Stimulated activated CD8-positive, alpha-beta memory T cell treated with anti-CD3 and anti-CD28 coated beads, Interleukin-4, amount 100 ng/mL, for 1 hour (primary cell): ENCODE measurements at places on chromosomes 1 and 21.

DNA sequence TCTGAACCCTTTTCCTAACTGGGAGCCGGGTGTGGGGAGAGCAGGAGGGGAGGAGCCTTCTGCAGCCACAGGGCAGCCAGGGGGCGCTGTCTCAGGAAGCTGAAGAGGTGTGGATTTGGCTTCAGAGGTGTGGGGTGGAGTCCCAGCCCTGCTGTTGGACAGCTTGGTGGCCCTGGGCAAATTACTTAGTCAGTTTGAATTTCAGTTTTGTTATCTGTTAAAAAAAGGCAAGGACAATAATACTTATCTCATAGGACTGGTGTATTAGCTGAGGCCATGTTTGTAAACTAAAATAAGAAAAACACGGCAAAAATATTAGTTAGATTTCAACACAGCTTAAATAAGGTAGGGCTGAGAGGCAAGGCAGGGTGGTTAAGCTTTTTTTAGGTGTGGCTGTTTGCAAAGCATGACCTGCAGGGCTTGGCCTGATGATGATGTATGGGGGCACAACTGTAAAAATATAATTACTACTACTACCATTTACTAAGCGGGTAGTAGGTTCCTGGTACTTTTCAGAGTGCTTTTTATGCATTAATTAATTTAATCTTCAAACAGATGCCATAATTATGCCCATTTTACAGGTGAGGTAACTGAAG lies 111.8 kb downstream of the PLXNA2 start:
- peak; percentile 17 for DNase-seq

GRCh38 chr1:58597076-58597475 lies 20.0 kb upstream of the TACSTD2 start:
- DNase-seq: no peak

GRCh38 chr1:153928791-153929341 lies 6.1 kb upstream of the GATAD2B start:
- DNase-seq: no peak

GRCh38 chr1:69662321-69662720 lies 94.6 kb downstream of the LRRC7 start:
- DNase-seq: no peak

DNA sequence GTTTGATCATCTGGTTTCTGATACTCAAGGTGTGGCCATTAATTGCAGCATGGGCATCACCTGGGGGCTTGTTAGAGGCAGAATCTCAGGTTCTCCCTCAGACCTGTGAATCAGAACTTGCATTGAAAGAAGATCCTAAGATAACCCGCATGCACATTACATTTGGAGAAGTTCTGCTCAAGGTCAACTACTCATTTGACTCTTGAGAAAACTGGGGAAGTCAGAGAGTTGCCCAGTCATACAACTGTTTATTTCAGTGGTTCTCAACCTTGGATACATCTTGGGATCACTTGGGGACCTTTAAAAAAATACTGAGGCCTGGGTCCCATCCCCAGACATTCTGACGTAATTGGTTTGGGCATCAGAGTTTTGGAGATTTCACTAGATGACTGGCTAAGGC lies 30.5 kb downstream of the CAMTA1 start:
- DNase-seq: no peak

- DNase-seq: peak; percentile 38
These were observed 1.0 kb downstream of the ARID1A start for GRCh38 chr1:26696654-26697430.

- no peak for DNase-seq
These were observed 25.4 kb upstream of the SMIM12 start for GRCh38 chr1:34884961-34885360.

DNA sequence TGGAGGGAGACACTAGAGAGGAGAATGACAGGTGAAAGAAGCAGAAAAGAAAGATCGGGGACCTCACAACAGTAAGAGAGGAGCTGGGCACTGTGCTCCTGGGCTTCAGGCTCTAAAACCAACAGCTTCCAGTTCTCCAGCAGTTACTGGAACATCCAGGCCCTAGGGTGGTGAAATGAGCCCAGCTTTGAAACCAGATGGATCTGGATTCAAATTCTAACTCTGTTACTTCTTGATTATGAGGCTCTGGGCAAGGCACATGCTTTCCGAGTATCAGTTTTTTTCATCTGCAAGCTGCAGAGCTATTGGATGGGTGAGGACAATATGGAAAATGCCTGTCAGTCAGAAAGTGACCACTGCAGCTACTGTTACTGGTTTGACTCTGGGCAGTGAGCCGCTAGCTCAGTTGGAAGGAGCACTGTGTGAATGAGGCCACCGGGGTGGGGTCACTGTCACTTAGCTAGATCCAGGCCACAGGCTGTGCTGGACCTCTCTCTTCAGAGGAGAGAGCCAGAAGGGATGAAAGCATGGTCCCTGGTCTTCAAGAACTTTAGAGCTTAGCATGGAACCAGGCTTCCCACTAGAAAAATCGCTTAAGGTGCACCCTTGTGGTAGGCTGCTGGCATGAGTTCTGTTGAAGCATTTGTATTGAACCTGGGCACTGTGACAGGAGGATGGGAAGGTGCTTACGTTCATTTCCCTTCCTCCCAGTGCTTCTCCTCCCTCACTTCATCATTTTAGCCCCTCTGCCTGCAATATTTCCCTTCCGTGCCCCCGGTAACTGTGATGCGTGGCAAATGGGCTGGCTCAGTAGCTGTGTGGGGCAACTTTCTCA lies 12.2 kb downstream of the PLEKHO1 start:
- DNase-seq: no peak

DNA sequence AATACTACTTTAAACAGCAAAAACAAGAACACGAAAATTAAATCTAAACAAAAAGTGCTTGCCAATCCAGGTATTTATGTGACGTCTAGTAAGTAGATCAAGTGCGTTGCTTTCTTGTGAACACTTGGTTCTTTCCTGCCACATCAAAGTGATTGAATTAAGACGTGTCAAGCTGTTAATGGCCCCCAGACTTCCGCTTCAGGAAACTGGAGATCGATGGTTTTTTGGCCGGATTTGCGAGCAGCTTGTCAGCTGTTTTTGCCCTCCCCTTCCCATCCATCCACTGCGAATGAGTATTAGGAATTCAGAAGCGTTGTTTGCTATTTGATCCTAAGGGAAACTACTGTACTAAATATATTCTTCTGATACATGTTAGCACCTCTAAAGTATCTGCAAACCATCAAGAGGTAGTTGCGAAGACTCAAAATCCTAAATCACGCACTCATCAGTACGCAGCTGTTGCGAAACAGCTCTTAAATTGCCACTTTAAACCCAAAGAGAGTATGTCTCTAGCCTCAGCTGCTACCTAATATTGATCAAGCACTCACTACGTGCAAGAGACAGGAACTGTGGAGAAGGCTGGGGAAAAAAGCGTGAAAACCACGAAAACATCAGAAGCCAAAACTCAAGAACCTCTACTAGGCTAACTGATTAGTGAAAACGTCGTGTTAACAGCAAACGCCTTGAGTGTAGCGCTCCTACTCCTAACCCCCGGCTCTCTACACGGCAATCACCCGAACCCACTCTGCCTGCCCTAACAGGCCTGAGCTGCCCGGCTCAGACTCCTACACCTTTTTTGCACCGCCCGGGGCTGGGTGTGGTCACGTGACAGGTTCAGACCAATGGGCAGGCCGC lies 473 bp upstream of the BRDT start:
- DNase-seq: no peak

- no peak for DNase-seq
These were observed 48.8 kb downstream of the ATP5PO start for GRCh38 chr21:33866826-33867225.

GRCh38 chr21:45867671-45868081 lies 113.9 kb upstream of the COL6A1 start:
- no peak for DNase-seq

- no peak for DNase-seq
These were observed 79.0 kb downstream of the RASAL2 start for GRCh38 chr1:178172939-178173338.

GRCh38 chr1:93344886-93345632 lies 648 bp upstream of the DR1 start:
- no peak for DNase-seq

- no peak for DNase-seq
These were observed 150.3 kb upstream of the SPAG17 start for GRCh38 chr1:118335331-118335732.

DNA sequence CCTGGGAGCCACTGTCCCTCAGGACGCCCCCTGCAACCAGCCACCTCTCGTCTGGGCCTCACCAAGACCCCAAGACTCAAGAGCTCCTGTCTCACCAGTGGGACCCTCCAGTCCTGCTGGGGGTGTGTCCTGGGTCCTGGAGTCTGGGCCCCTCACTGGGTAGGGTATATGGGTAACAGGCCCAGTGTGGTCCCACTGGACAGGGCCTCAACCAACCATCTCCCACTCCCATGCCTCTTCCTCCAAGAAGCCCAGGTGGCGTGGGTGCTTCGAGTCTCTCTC lies 725 bp upstream of the VWA1 start:
- DNase-seq: no peak

GRCh38 chr1:87208931-87209330 lies 119.7 kb upstream of the LMO4 start:
- DNase-seq: no peak

DNA sequence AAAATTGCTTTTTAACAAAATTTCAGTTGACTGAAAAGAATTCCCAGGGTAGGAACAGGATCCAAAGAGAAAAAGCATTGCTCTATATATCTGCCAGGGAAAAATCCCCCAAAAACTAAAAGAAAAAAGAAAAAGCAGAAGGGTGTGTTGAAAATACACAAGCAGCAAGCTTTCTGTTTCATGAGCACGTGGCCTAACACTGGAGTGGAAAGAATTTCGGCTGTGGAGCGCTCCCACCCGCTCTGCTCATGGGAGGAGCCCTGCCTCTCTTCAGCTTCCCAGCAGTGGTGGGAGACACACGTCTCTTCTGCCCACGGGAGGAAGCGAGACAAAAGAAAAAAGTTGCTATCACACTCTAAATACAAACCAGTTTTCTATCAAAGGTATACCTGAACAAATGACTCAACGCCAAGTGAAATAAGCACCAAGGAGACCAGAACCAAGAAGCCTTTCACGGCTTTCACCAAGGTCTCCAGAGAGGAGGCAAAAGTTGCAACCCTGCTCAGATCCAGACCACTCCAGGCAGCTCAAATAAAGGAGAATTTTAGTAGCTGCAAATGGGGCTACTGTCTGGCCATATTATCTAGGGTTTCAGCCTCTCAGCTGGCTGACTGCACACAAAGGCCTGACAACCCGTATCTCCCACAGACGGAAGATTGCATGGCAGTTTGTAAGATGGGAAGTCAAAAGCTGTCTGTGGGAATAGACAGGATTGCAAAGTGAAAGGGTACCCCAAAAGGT lies 29.5 kb upstream of the ZNF496 start:
- DNase-seq: no peak

DNA sequence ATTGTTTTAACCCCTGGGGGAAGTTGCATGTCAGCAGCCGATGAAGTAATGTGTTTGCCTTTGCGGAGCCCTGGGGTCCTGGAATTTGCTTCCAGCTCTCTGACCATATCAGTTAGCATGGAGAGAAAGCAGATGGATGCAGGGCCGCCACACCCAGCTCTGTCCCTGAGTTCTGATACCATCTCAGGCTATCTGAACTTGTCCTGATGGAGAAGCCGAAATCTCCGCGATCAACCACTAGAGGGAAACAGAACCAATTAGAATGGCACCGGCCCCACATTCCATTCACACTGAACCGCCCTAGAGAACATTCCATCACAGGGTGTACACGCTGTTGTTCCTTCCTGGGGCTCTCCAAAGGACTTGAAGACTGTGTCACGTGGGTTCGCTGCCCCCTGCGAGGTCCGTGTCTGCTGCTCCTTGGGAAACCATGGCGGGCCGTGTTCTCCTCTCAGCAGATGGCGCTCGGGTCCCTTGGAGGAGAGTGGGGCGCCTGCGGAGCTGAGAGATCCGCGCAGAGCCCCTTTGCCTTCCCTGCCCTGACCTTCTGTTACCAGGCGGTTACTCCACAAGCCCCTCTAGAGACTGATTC lies 75.4 kb downstream of the ABCA4 start:
- DNase-seq: no peak

GRCh38 chr1:192584866-192585265 lies 9.3 kb downstream of the RGS1 start:
- DNase-seq: no peak

- DNase-seq: no peak
These were observed 6.1 kb upstream of the LYPLA2 start for GRCh38 chr1:23784846-23785245.

DNA sequence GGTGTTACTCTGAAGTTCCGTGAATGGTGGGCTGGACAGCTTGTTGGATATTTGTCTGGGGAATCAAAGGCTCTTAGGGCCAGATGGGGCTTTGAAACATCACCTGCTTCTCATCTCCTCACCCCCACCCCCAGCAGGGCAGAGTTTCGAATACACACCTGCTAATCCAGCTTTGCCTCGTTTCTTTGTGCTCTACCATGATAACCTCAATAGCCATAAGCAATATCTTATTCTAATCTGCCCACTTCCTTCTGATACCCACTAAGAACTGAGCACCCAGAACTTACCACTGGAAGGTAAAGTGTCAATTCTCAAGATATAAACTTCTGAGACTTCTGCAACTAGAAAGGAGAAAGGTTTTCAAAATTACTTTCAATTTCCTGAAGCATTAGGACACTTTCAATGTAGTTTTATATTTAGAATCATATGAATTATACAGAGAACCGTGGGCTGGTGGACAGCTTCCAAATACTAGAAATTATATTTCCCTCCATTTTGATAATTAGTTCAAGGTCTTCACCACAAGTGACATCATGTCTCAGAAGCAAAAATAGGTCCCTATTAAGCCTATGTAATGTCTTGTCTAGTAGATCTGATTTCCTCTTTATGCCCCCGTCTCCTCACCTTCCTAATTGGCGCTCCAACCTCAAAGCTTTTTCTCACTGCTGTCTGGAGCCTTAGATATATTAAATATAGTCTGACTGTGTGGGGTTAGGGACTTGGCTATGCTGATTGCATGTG lies 64.4 kb upstream of the NEK2 start:
- DNase-seq: no peak

DNA sequence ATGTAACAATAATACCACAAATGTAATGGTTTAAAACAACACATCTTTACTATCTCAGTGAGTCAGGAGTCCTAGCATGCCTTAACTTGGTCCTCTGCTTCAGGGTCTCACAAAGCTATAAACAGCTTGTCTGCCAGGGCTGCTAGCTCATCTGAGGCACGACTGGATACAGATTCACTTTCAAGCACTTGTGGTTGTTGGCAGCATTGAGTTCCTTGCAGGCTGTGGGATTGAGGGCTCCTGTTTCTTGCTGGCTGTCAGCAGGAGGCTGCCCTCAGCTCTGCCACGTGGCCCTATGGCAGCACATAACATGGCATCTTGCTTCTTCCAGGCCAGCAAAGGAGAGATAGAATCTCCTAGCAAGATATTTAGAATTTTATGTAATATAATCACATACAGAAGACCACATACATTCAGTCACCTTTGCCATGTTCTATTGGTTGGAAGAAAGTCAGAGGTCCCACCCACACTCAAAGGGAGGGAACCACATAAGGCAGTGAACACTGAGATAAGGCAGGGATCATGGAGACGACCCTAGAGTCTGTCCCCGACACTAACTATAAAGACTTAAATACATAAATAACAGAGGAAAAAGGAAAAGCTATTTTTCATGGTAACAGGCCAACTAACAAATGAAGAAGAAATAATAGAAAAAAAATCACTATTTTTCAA lies 18.9 kb upstream of the IPP start:
- DNase-seq: no peak

GRCh38 chr1:109454497-109455133 lies 11.7 kb upstream of the SYPL2 start:
- DNase-seq: no peak

GRCh38 chr21:35730325-35730724 lies 330.0 kb downstream of the SETD4 start:
- no peak for DNase-seq

- no peak for DNase-seq
These were observed 1.9 kb downstream of the S100A10 start for GRCh38 chr1:151991663-151992302.

- no peak for DNase-seq
These were observed 26.5 kb downstream of the PHGDH start for GRCh38 chr1:119738100-119738720.
